ENCODE measurements at places on chromosomes 13 and 19.

DNA sequence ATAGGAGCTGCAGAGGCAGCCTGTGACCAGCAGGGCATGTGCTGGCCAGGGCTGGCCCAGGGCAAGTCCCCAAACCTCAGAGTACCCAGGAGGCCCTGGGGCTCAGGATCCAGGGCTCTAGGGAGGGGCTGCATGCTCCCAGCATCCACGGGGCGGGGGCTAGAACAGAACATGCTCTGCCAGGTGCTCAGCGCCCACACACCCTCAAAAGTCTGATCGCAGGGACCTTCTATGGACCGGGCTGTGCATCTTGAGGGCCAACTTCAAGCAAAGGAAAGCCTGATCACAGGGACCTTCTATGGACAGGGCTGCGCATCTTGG, 33.5 kb downstream of the ELL start:
- no peak for DNase-seq

- DNase-seq = no peak
These were observed 72.6 kb downstream of the NBEA start for GRCh38 chr13:35014606-35015213.

GRCh38 chr13:34065928-34066327, 248.0 kb downstream of the RFC3 start:
- no peak for DNase-seq

GRCh38 chr13:27120811-27121210, 50.8 kb downstream of the USP12 start:
- DNase-seq = no peak

- DNase-seq = peak; percentile 86
These were observed 959 bp downstream of the PDS5B start for GRCh38 chr13:32587011-32587810.

DNA sequence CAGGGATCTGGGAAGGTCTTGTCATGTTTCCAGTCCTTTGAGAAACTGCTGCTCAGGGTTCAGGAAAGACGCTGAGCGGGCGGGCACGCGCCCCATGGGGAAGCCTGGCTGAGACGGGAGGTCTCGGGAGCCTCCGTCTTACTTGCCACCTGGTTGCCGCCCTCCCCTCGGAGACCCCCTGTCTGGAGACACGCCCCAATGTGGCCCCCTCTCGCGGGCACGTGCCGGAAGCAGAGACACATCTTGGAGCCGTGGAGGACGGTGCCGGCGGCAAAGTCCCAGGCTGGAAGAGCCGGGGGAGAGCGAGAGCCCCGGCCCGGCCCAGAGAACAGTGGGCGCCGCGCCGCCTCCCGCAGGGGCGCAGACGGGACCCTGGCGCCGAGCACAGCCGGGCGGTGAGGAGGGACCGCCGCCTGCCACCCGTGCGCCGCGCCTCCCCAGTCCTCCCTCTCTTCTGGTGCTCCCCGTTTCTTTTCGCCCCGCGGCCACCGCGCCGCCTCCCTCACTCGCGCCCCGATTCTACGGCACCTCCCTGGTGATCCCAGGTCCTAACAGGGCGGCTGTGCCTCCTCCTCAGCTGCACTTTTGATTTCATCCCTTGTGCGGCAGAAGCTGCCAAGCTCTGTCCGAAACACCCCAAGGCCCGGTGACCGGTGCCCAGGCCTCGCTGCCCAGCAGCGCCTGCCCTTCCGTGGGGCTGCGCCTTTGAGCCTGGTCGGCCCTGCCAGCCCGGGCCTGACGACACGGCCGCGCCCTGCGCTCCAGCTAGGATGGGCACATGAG, 15.5 kb downstream of the GJB2 start:
- peak; percentile 80 for DNase-seq

- DNase-seq = no peak
These were observed 8.4 kb upstream of the DIAPH3 start for GRCh38 chr13:60172111-60172510.

GRCh38 chr13:97911311-97912138, 42.0 kb upstream of the IPO5 start:
- DNase-seq = no peak

DNA sequence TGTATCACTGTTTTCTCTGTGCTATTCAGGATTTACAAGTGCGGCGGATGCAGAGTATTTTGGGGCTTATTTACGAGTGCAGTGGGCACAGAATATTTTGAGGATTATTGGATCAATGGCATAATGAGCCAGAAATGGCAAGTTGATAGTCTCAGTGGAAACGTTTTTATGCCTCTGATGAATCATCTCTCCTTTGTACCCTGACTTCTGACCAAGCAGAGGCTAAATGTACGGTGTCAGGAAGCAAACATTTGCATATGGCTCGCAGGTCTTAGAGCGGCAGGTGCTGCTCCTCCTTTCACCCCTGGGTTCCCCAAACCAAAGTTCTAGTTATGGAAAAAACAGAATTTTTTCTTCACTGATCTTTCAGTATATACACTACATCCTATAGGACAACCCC, 94.5 kb downstream of the LIG4 start:
- DNase-seq = no peak

DNA sequence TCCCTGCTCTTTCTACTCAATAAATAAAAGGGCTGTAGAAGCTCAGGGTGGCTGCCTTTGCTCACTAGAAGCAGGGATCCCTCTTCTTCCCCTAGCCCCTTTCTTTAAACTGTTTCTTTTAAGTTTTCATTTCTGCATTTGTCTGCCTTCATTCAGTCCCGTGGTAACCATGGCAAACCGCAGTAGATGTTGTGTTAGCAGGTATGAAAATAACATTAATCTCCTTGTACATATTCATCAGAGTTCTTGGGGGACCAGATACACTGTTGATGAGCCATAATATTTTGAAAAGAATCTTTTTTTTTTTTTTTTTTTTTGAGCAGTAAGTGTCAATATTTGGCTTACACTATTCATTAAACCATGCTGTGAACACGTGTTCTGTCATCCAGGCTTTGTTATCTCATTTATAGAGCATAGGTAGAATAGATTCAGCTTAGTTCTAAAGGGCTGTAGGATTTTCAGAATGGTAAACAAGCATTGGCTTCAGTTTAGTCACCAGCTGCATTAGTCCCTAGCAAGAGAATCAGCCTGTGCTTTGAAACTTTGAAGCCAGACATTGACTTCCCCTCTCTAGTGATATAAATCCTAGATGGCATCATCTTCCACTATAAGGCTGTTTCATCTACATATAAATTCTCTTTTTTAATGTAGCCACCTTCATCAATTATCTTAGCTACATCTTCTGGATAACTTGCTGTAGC, 59.4 kb upstream of the SPRY2 start:
- no peak for DNase-seq

- peak; percentile 92 for DNase-seq
These were observed 617 bp upstream of the IQCN start for GRCh38 chr19:18274781-18275356.

DNA sequence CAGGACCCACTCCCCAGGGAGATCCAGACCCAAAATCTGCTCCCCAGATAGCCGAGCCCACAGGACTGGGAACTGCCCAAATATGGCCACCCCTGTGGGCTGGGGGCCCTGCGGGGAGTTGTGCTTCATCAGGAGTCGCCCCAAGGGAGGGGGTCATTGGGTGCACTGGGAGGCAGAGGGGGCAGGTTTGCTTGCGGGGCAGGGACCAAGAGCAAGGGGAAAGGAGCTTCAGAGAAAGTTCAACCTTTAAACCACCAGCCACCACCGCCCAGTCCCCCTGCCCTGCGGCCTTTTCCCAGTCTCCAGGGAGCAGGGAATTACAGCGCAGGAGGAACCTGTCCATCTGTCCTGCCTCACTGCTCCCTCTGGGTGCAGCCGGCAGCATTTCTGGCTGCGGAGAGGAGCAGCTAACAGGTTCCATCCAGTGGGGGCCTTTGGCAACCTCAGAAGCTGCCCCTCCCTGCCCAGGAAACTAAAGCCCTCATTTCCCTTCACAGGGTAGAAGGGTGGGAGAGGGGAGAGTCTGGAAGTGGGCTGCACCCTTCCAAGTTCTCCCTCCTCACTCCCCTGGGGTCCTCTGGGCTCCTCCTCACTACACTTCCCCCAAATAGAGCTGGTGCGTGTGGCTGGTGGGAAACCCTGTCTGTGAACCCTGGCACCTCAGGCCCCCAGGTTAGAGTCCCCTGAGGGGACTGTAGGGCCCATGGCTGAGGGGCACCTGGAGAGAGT, 13.8 kb upstream of the ASF1B start:
- no peak for DNase-seq

GRCh38 chr13:108574856-108575255, 54.6 kb upstream of the MYO16 start:
- DNase-seq = no peak

GRCh38 chr13:90719461-90719860, 628.0 kb upstream of the MIR17HG start:
- no peak for DNase-seq

GRCh38 chr19:8113017-8113416, 36.4 kb downstream of the FBN3 start:
- DNase-seq = no peak

GRCh38 chr19:40872209-40872608, 9.8 kb downstream of the CYP2A7 start:
- DNase-seq = no peak

DNA sequence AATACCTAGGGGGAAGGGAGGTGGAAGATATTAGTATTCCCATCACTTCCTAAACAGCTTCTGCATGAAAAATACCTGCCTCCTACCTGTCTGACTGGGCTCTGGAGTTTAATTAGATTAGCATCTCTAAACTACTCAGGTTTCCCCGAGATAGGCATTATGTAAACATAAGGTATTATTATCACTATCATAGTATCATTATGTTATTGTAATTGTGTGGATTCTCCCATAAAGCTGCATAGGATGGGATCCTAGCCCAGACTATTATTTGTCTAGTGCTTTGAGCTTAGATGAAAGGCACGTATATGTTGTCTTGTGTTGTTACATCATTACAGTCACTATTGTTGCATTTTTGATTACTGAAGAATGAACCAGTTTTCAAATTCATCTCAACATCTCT, 115.2 kb upstream of the SOX21 start:
- no peak for DNase-seq

- no peak for DNase-seq
These were observed 945.2 kb downstream of the TUBA3C start for GRCh38 chr13:18236528-18236815.

- DNase-seq = no peak
These were observed 48.4 kb downstream of the ATP8A2 start for GRCh38 chr13:25420161-25420560.

DNA sequence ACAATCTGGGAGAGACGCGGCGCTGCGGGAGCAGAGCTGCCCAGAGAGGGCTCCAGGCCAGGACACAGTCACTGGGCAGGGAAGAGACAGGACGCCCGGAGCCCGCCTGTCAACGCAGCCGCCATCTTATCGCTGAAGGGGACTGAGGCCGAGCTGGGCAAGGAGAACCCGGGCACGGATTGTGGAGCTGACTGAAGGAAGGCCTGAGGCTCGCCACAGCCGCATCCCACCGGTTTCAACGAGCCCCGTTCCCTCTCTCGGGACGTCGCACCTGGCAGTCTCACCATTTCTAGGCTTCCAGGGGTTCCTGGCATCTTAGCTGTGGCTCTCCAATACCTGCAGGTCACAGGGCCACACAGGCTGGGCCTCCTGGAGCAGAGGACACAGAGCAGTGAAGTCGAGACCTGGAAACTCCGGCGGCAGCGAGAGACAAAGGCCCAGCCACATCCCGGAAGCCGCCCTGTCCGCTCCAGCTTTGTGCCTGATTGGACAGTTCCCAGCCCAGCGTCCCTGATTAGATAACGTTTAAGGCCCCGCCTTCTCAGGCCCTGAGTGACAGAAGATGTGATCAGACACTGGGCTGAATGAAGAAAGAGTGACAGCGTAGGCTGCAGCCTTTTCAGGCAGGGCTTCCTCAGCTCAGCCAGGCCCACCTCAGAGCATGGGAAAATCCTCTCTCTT, at the start of gene ZNF91:
TSS of gene ZNF91 (minus strand) at position 431 of the 681 bp plus-strand sequence. CDS start at position 314, 117 bp downstream.
- peak; percentile 99 for DNase-seq

- no peak for DNase-seq
These were observed 34.7 kb downstream of the PHF11 start for GRCh38 chr13:49530457-49530856.

- DNase-seq = no peak
These were observed 6.2 kb downstream of the ABCC4 start for GRCh38 chr13:95295026-95295425.

DNA sequence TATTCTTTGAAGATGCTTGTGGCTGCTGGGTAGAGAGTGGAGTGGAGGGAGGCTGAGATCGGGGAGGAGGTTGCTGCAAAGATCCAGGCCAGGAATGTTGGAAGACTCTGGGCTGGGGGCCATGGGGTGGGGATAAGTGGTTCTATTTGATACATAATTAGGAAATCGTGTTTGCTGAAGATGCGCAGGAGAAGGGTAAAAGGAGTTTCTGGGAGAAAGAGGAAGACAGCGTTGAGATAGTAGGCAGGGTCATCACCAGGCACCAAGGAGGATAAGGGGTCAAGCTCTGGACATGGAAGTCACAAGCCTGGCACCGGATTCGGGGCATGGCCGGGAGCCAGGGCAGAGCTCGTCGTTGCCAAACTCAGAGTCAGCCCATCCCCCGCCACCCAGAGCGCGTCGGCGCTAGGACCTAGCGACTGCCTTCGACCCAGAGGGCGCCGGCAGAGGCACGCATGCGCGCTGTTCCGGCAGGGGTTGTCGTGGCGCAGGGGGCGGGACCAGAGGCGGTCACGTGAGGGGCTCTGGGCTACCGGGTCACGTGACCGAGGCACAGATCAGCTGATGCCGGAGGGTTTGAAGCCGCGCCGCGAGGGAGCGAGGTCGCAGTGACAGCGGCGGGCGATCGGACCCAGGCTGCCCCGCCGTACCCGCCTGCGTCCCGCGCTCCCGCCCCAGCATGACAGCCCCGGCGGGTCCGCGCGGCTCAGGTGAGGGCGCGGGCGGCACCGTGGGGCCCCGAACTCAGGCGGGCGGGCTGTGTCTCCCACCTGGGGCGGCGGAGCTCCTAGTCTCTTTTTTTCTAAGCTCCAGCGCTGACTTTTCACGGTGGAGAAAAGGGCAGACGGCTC, at the start of gene MCOLN1:
TSS of gene MCOLN1 (plus strand) at position 553 of the 851 bp plus-strand sequence. CDS start at position 680, 127 bp downstream.
- peak; percentile 100 for DNase-seq

DNA sequence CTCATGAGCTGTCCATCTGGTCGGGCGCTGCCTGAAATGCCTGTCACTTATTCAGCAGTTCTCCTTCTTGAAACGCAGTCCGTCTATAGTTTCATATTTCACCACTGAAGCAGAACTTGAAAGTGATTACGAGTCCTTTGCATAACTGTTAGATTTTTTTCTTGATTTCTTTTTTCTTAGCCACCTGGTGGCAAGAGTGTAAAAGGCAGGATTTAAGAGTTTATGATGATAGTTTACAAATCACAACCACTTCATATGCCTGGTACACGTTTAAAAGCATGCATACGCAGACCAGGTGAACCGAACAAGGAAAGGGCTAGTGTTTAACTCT, 45.8 kb downstream of the GGACT start:
- DNase-seq = no peak

DNA sequence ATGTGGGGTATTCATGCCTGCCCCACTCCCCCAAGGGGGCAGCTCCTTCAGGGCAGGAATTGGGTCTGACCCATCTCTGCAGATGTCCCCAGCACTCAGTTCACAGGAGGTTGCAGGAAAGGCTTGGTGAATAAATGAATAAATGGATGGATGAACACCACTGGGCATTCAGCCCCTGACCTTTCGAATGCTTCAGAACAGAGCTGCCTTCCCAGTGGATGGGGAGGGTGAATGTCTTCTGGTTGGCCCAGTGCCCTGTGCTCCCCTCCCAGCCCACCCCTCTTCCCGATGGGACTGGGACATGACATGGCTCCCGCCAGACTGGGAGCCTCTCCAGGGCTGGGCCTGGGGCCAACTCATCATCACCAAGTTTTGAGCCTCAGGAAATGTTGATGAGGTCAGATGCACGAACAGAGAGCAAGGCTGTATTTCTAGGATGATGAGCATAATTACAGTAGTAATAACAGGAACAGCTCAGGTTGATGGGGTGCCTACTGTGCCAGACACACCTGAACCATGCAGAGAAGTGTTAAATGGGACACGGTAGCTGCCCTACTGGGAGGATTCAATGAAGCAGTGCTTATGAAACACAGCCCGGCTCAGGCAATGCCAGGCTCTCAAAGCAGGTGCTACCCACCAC, 25.7 kb downstream of the VRK3 start:
- no peak for DNase-seq

All from upper lobe of left lung (tissue), 6 donors.